ENCODE measurements at places on chromosomes 3 and 15.

DNA sequence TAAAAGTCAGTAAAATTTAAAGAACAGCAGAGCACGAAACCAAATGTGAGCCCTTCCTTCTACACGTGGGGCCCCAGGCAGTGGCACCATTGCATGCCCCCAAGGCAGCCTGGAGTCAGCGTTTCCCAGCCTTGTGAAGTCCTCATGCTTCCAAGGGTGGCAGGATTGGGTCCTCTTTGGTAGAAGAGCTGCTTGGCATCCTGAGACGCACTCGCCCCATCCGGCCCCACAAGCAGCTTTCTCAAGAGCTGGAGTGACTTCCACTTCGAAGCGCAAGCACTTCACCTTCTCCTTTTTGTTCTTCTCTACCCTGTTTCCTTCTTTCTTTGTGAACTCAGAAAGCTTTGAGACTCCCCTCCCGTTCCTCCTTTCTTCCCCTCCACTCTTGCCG is 34.7 kb downstream of the ZNF710 start:
- DNase-seq: peak; percentile 41

DNA sequence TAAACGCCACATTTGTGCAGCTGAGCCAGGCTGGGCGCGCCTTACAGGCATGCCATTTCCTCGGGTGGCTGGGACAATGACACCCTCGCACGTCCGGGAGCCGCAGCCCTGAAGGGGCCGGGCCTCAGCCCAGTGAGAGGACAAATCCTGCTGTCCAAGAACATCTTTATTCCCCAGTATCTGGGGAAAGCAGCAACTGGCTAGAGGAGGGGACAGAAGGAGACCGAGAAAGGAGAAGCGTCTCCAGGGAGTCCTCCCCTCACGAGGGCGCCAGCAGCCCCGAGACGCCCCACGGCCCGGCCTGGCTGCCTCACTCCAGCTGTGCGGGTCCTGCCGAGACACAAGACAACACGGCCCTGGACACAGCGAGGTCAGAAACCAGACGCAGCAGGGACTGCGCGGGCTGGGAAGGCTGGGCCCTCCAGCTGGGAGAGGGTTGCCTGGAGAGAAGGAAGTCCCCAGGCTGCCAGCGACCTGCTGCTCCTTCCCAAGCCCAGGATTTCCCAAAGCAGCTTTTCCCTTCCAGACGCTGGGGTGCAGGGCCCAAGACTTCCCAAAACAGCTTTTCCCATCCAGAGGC is 130.2 kb downstream of the CHSY1 start:
- DNase-seq: peak; percentile 15

GRCh38 chr3:20078194-20078714 is 38.0 kb downstream of the KAT2B start:
- no peak for DNase-seq

GRCh38 chr15:38714309-38715072 is 149.9 kb upstream of the RASGRP1 start:
- no peak for DNase-seq

- DNase-seq: no peak
These were observed 61.1 kb downstream of the DIPK2A start for GRCh38 chr3:144032531-144033239.

GRCh38 chr3:113499081-113499480 is 15.9 kb downstream of the SPICE1 start:
- no peak for DNase-seq

GRCh38 chr3:38582941-38583645 is 66.4 kb downstream of the SCN5A start:
- DNase-seq: no peak

GRCh38 chr3:88019024-88019423 is 39.8 kb downstream of the CGGBP1 start:
- DNase-seq: no peak

DNA sequence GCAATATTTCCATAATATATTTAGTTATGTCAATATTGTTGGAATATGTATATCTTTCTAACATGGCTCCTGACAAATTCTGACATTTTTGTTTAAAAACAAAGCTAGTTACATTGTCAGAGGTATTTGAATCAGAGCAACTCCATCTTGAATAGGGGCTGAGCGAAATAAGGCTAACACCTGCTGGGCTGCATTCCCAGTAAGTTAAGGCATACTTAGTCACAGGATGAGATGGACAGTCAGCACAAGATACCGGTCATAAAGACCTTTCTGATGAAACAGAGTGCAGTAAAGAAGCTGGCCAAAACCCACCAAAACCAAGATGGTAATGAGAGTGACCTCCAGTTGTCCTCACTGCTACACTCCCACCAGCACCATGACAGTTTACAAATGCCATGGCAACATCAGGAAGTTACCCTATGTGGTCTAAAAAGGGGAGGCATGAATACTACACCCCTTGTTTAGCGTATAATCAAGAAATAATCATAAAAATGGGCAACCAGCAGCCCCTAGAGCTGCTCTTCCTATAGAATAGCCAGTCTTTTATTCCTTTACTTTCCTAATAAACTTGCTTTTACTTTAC is 30.4 kb downstream of the RPL22L1 start:
- DNase-seq: no peak

DNA sequence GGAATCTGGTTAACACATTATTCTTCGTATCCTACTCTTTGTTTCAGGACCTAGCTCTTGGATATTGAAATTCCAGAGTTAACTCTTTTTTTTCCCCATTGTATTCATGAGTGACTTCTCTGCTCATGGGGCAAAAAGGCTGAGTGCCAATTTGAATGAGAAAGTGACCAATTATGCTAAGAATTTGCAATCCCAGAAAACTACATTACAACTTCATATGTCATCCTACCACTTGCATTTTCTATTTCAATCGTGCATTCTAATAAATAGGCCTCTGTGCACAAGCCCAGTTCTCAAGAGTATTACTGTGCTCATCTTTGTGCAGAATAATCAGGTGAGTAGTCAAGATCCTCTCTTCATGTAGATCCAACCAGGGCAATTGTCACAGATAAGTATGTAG is 537.8 kb downstream of the OTOL1 start:
- no peak for DNase-seq

DNA sequence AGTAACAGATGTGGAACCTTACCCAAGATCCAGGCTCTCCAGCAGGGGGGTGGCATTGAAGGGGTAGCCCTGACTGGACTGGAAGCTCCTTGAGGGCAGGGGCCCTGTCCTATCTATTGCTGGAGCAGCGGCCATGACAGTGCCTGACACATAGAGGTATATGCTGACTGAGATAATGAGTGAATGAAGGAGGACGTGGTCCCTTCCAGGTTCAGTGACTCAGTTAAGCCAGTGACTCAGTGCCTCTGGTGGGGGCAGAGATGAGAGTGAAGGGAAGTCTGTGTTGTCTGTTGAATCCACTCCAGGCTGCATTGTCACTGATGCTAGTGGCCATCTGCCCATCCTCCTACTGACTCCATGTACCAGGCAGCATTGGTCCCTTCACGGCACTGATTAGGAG is 13.0 kb upstream of the CTXND1 start:
- DNase-seq: no peak

DNA sequence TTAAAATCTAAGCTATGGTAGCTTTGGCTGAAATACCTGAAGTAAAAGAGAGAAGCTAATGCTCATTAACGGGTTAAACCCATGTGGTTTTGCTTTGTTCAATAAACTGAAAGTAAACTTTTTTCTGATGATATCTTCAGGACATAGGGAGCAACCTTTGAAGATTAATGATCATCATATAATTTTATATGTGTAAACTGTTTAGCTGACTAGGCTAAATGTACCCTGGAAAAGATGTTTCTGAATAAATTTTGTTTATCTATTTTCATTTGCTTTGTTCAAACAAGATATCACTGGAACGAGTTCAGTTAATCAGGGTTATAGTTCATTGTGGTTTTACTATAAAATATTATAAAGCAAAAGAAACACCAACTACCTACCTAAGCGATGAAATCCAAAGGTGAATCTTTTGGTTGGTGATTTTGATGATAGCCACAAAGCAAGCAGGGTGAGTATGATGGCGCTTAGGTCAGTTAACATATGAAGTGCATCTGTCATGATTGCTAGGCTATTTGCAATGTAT is 11.7 kb downstream of the SLC30A4 start:
- DNase-seq: no peak

- no peak for DNase-seq
These were observed 271.7 kb upstream of the NSMCE3 start for GRCh38 chr15:29541309-29541708.

DNA sequence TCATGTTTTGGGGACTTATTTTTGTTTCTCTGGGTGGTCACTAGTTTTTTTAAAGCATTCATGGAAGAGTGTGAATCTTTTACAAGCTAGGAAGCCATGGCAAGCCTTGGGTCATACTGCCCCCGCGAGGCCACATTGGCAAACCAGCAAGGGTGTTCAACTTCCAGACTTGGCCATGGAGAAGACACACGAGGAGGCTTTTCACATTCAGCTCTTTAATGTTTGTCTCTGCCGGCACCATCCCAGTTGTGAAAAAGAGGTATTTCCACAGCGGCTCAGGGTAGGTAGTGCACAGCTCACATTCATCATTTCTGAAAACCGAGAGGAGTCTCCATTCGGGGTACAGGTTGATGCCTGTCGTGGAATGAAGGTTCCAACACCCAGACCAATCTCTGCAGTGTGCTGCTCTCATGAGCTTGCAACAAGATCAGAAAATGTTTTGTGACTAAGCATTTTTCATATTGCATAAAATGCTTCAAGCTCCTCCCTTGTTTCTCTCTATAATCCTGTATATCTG is 7.7 kb downstream of the CCR5 start:
- DNase-seq: peak; percentile 10

DNA sequence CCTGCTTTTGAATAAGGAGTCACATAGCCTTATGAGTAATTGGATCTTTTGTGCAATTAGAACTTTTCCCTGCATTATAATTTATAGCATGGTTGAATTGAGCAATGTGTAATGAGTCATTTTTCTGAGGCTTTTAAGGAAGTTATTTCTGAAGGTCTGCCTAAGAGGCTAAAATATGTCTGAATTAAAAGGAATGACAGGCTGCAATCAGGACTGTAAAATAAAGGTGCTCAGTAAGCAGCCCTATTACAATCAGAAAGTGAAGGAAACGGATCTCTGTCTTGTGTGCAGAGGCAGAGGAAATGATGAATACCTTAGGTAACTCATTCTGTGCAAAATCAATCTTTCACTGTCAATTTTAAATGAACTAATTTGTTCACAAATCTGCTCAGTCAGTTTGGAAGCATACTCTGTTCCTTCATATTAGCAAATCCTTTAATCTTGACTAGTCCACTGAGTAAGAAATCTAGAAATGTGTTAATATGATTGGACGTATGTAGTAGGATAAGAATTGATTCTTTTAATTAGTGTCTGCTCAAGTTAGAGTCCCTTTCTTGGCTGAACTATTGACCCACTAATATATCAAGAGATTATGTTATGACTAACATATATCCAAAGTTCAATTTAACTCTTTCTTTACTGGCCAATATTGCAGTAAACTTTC is 290.1 kb downstream of the ZIC1 start:
- DNase-seq: no peak

- no peak for DNase-seq
These were observed 77.1 kb upstream of the SNRPA1 start for GRCh38 chr15:101372149-101372577.

GRCh38 chr3:68274286-68274685 is 619.9 kb upstream of the SUCLG2 start:
- DNase-seq: no peak

DNA sequence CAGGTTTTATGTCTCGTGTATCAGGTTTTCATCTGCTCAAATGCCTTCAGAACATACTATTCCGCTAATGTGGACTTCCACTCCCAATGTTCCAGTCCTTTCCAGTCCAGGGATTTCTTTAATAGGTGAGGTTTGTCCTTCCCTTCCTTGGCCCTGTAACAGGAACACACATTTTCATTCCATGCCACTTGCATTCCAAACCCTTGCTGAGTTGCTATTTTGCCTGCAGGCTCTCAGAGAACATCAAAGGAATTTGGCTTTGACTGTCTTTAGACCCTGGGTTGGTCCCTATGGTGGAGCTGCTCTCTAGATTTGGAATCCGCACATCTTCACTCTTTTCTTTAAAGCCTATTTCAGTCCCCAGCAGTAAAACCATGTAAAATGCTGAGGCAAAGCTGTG is 12.3 kb upstream of the ALCAM start:
- DNase-seq: no peak

GRCh38 chr15:98938105-98938417 is 69.5 kb downstream of the PGPEP1L start:
- no peak for DNase-seq

GRCh38 chr3:31539275-31539674 is 6.5 kb downstream of the STT3B start:
- no peak for DNase-seq

DNA sequence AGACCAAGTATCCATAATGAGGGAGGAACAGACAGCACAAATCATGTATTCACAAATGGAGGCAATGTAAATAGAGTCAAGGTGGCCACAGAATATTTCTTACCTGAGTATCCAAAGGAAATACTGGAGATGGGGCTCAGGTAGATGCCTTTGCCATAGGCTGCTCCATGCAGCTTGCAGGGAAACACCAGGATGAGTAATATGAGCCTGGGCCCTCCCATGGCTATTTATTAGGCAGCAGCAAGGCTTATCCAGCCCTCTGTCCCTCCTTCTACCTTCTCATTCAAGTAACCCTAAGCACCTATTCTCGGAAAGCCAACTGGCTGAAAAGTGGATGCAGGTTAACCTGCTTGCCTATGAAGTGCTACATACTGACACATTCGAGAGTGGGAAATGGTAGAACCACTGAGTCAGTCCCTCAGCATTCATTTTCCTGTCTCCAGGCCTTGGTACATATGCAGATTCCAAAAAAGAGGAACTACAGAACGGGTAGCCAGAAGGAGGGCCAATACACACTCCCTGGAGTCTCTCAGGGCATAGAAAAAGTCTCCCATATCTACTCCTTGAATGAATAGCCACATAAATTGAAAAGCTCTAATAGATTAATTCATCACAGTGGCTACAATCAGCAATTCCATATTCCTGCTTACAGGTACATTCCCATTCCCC is 18.3 kb upstream of the PKM start:
- DNase-seq: no peak

GRCh38 chr3:147269907-147270306 is 136.4 kb downstream of the ZIC4 start:
- no peak for DNase-seq

DNA sequence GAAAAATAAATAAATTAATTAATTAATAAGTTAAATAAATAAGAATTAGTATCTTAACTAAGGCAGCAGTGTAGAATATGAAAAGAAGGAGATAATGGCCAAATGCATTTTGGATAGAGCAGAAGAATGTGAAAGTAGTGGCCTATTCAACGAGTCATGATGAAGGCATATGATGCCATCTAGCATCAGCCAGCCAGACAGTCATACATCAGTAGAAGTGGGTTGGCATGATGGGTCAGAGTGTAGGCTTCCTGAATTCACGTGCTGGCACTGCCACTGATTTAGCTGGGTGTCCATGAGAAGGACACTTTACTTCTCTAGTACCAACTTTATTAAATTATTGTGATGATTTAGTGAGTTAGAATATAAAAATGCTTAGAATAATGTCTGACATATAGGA is 256.1 kb upstream of the ARPP21 start:
- DNase-seq: no peak
